ENCODE measurements at places on chromosomes 11 and 22.

GRCh38 chr11:115691030-115691429 is 186.8 kb upstream of the CADM1 start:
- no peak for DNase-seq

GRCh38 chr22:19799322-19800190 is 39.0 kb downstream of the TBX1 start:
- peak; percentile 72 for DNase-seq

GRCh38 chr11:126140201-126140925 is 71.1 kb downstream of the RPUSD4 start:
- no peak for DNase-seq

GRCh38 chr22:22935056-22935545 is 47.5 kb downstream of the IGLL5 start:
- DNase-seq = no peak

DNA sequence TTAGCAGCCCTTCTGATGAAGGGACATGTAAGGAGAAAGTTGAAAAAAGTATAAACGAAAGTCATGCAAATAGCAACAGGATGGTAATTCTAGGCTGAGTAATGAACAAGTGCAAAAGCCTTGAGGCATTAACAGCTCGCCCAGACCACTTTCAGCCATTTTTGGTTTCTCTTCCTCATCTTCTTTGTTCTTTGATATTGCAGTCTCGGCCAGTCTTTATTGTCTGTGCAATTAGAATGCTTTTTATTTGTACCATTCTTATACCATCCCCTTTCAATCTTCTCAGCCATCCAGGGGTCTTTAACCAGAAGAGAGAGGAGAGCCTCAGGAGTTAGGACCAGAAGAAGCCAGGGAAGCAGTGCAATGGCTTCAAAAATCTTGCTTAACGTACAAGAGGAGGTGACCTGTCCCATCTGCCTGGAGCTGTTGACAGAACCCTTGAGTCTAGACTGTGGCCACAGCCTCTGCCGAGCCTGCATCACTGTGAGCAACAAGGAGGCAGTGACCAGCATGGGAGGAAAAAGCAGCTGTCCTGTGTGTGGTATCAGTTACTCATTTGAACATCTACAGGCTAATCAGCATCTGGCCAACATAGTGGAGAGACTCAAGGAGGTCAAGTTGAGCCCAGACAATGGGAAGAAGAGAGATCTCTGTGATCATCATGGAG is 7.3 kb downstream of the TRIM34 start:
- no peak for DNase-seq

- DNase-seq = peak; percentile 79
Observed at GRCh38 chr22:22463855-22464540, 44.5 kb downstream of the ZNF280B start.

GRCh38 chr11:113603277-113604059 is 102.6 kb downstream of the TMPRSS5 start:
- peak; percentile 48 for DNase-seq

DNA sequence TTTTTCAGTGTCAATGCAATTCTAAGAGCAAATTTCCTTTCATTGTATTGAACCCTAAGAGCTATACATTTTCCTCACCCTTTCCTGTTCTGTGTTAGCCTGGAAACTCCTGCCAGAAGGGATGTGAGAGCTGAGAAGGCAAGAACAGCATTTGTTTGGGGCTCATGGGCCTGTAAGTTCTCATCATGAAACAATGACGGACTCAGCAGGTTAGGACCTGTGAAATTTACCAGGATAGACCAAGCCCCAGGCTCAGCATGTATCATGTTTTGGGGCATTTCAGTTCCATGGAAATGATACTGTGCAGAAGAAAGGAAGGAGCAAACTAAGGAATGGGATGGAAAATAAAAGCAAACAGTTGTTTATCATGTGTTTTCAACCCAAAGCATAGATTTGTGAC is 41.6 kb downstream of the NTM start:
- DNase-seq = no peak

DNA sequence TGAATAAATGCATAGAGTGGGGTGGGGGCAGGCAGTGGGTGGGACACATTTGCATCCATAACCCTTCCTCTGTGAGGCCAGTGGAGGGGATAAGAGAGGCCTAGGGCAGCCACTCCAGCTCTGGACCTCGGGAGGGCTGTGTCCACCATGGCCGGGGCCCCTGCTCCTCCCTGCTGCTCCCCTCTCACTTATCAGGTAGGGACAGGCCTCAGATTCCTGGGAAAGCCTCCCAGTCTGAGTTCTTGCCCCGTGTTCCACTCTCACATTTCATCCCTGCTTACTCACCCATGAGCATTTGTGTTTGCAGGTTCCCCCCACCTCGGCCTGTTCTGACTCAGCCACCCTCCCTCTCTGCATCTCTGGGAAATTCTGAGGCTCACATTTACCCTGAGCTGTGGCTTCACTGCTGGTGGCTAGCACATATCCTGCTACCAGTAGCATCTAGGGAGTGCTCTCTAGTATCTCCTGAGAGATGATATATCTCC is 128.7 kb upstream of the TOP3B start:
- DNase-seq = peak; percentile 66

GRCh38 chr22:24001314-24001713 is 3.9 kb downstream of the GSTT4 start:
- DNase-seq = no peak

DNA sequence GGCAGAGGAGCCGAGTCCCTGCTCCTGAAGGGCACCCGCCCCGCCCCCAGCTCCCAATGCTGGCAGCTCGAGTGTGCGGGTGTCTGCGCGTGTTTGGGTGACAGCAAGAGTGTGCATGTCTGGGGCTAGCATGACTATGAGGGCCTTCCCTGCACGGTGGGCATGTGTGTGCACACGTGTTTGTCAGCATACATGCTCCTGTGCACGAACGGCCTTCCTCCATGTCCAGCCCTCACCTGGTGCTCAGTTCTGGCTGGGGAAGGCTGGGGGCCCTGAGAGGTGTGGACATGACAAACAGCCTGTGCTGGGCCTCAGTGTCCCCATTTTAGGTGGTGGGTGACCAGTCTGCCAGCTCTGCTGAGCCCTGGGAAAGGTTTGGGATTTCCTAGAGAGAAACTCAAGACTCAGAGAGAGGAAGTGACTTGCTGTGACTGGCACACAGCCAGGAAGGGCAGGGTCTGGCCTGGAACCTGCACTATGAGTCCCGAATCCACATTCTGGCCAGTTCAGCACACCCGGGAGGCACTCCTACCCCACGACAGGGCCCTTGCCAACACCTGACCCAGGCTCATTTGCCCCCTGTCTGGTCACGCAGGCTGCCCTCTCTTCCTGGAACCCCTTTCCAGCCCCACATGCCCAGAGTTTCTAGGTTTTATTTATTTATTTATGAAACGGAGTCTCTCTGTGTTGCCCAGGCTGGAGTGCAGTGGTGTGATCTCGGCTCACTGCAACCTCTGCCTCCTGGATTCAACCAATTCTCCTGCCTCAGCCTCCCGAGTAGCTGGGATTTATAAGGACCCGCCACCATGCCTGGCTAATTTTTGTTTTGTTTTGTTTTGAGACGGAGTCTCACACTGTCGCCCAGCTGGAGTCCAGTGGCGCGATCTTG is 3.3 kb upstream of the SHISA8 start:
- peak; percentile 72 for DNase-seq

DNA sequence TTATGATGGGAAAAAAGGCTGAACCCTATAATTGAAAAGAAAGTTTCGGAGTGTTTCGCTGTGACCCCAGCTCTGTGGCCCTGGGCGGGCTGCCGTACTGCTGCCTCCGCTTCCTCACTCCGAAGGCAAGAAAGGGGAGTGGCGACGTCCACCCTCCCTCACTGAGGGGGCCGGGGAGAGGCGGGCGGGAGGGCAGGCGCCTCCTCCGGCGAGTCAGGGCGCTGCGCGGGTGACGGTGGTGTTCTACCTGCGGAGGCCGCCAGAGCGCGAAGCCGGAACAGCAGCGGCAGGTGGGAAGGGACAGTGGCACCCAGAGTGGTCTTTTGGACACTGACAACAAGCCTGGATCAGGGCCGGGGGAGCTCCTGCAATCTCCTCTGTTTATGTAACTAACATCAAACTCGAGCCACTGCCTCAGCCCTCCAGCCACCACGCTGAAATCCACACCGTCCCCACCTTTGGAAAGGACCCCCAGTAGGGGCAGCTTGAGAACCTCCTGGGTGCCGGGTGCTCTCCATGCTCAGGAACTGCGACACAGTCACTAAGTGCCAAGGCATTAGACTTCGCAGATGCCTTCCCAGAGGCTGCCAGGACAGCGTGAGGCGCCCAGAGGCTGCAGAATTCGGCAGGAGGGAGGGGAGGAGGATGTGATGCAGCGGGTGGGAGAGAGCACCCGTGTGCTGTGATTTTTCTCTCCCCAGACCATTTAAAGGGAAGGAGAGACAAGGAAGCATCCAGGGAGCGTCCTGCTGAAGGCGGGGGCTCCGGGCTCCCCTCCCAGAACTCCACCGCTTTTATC is 25.5 kb downstream of the BID start:
- no peak for DNase-seq

GRCh38 chr11:132006884-132007580 is 636.6 kb downstream of the NTM start:
- DNase-seq = no peak

DNA sequence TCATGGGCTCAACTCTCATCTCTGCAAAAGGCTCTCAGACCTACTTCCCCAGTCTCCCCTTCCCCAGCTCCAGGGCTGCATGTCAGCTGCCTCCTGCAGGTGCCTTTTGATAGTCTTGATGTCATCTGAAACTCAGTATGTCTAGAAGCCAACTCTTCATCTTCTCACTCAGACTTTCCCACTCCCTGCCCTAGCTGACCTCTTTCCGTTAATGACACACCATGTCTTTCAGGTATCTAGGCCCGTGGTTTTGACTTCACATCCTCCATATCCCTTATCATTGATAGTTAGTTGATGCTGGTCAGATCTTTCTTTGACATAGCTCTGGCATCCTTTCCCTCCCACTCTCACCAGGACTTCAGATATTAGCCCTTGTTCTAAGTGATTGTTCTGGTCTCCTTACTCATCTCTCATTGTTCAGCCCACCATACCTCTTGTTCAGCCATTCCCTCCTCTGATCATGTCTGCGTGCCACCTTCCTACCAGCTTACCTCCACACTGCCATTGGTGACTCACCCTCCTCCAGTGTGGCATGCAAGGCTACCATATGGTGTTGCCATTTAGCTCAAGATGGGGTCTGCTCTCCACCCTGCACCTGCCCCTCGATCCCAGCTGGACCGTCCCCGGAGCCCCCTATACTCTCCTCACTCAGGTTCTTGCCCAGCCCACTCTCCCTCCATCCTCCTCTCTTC is 18.4 kb downstream of the TTC12 start:
- no peak for DNase-seq

DNA sequence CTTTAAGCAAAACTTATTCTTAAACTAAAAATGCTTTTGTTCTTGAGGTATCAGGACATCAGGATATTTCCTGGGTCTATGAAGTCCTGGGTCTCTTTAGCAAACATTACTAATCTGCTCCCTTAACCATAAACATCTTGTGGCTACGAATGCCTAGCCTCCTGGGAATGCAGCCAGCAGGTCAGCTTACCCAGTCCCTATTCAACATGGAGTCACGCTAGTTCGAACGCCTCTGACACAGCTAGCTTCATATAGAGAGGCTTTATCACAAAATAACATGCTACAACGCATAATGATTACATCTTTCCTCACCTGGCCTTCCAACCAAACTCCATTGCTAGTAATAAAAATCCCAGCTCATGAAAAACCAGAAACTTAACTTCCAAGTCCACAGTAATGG is 17.5 kb upstream of the FIBIN start:
- no peak for DNase-seq

- no peak for DNase-seq
Observed at GRCh38 chr11:112670806-112671570, 290.2 kb upstream of the NCAM1 start.
